ENCODE measurements at places on chromosomes 4 and X.

DNA sequence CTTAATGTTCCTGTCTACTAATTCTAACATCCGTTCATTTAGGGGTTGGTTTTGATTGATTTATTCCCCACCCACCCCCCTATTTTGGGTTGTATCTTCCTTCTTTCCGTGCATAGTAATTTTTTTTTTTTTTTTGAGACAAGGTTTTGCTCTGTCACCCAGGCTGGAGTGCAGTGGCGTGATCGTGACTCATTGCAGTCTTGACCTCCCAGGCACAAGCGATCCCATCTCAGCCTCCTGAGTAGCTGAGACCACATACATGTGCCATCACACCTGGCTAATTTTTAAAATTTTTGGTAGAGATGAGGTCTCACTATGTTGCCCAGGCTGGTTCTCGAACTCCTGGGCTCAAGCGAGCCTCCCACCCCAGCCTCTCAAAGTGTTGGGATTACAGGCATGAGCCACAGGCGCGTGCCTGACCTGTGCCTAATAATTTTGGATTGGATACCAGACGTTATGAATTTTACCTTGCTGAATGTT, 79.9 kb downstream of the ZFX start:
- DNase-seq: no peak

GRCh38 chrX:69314436-69315348, 149.4 kb upstream of the PJA1 start:
- no peak for DNase-seq

GRCh38 chr4:98430708-98431403, 169.7 kb downstream of the RAP1GDS1 start:
- DNase-seq: no peak

DNA sequence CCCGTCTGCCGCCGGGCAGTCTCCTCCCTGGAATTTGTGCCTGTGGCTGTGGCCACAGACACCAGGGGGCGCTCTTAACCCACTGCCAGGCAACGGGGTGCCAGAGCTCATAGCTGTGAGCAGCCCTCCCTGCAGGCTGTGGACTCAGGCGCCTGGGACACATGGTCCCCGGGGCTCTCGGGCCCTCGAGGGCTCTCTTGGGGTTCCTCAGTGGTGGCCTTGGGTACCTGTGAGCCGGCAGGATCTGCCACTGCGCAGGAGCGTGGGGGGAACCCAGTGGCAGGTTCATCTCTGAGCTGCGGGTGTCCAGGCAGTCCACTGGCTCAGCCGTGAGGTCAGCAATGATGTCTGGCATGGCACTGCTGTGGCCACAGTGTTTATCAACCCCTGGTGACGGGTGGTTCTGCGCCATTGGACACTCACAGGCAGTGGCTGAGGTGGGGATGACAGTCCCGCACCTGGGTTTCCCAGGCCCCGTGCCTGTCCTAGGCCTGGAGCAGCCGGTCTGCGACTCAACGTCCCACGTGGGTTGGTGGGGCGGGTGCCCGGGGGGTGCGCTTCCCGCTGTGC, 37.2 kb downstream of the PCGF3 start:
- DNase-seq: no peak

DNA sequence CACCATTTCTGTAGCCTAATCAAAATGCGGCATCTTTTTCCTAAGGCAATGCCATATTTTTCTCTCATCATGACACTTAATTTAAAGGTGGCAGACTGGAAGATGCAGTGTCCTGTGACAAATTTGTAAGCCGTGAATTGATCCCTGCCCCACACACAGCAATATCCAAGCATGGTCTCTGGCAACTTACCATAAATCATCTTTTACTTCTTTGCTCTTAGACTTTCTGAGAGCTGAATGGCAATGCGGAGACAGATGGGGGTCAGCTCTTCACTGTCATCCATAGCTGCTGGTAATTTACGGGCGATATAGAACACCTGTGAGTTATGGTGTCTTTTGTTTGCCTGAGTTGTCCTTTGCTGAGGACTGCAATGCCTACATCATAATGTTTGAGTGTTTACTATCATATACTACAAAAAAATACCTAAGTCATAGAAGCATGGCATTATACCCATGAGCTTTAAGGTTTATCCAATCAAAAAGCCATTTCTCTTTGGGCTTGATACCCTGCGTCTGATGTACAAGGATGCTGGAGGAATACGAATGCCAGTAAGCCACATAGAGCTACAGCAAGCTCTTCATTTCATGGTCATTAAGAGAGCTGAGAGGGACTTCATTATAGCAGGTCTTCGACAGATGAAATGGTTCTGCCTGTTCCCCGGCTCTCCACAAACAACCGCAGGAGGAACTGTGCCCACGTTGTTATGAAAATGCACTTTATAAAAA, 148.1 kb downstream of the TRIML1 start:
- no peak for DNase-seq

DNA sequence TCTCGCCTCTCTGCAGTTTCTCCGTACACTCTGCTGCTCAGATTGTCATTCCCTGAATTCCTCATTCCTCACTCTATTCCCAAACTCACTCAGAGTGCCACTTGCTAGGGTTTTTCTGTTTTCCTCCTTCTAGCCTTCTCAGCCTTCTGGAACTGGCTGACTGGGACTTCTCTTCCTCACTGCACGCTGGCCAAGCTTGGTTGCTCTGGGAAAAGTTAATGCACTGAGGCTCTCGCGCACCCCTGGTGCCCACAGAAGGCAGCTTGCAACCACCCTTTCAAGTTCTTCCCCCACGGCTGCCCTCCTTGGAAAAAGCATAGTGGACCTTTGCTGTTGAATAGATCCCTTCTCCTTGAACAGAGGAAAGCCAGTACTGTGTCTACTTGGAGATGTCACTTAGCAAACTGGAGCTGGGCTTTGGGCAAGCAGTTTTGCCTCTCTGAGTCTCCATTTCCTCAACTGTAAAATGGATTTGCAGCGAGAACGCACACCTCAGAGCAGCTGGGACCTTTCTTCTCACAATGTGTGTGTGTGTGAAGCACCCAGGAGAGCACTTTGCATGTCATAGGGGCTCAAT, 6.0 kb upstream of the CCKAR start:
- DNase-seq: no peak

- no peak for DNase-seq
Measured at GRCh38 chr4:143375326-143376073, 38.8 kb downstream of the GAB1 start.

DNA sequence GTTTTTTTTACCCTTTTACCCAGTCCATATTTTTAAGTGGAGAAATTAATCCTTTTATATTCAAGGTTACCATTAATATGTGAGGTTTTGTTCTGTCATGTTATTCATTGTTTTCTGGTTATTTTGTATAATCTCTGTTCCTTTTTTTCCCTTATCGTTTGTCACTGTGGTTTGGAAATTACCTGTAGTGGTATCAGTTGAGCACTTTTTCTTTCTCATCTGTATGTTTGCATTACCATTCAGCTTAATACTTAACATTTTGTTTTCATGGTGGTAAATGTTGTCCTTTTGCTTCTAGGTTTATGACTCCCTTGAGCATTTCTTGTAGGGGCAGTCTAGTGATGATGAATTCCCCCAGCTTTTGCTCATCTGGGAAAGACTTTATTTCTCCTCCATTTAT, 6.6 kb downstream of the ETDC start:
- no peak for DNase-seq

- DNase-seq: no peak
Measured at GRCh38 chr4:101239665-101240064, 107.7 kb downstream of the PPP3CA start.

DNA sequence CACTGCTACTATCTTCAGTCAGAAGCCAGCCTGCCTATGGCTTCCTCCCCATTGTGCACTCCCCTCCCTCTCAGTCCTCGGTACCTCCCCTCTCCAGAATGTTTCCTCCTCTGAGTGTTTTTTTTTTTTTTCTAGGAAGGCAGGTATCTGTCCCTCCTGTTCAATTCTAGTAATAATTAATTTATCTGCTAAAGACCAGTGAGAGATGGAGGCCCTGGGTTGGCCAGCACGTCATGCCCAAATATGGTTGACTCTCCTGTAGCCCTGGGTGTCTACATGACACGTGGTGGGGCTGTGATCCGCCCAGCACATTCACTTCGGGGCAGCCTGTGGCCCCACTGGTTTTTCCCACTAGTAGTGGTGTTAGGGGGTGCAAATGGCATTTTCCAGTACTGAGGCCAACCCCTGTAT, 1.8 kb downstream of the FLNA start:
- DNase-seq: no peak

DNA sequence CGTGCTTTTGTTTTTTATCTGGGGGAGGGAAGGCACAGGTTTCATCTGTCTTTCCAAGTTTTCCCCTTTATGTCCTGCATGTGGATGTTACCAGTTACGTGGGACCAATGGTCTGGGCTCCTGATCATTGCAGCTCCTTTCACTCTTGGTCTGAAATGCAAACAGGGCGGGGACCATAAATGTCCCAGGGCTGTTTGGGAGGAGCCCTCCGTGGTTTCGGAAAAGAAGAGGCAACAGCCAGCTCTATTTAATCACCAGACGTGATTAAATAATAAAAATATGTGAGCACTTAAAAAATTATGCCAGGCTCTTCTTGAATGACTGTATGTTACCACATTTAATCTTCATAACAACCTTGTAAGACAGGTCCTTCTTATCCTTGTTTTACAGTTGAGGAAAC, 30.8 kb upstream of the C1GALT1C1 start:
- DNase-seq: no peak

- no peak for DNase-seq
Measured at GRCh38 chr4:15262396-15262795, 165.4 kb upstream of the C1QTNF7 start.

GRCh38 chrX:30219372-30219771, 4.0 kb downstream of the MAGEB2 start:
- DNase-seq: no peak

DNA sequence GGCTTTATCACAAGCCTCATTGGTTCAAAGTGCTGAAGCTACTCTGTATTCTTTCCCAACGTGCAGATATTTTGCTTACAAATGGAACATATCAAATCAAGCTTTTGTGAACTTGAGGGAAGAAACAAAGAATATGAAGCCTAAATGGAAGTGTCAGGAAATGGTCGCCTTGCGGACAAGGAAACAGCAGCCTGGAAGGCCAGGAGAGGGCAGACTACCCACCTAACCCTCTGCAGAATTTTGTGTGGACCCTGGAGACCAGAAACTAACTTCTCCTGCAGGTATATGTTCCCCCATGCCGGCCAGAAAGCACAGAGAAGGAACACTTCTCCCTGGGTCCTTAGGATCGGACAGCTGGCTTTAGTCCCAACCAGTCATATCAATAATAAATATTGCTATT, 1425.8 kb downstream of the PCDH7 start:
- DNase-seq: no peak

DNA sequence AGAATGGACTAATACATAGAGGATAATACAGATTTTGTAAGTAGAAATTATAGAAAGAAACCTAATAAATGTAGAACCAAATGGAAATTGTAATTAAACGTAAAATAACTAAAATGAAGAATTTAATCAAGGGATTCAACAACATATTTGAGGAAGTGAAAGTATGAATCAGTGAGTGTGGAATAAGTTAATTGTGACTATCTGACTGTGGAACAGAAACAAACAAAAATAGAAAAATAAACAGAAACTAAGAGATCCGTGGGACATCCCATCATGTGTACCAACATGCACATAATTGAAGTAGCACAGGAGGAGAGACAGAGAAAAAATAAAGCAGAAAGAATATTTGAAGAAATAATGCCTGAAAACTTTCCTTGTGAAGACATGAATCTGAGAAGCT, 208.6 kb upstream of the TACR3 start:
- no peak for DNase-seq

DNA sequence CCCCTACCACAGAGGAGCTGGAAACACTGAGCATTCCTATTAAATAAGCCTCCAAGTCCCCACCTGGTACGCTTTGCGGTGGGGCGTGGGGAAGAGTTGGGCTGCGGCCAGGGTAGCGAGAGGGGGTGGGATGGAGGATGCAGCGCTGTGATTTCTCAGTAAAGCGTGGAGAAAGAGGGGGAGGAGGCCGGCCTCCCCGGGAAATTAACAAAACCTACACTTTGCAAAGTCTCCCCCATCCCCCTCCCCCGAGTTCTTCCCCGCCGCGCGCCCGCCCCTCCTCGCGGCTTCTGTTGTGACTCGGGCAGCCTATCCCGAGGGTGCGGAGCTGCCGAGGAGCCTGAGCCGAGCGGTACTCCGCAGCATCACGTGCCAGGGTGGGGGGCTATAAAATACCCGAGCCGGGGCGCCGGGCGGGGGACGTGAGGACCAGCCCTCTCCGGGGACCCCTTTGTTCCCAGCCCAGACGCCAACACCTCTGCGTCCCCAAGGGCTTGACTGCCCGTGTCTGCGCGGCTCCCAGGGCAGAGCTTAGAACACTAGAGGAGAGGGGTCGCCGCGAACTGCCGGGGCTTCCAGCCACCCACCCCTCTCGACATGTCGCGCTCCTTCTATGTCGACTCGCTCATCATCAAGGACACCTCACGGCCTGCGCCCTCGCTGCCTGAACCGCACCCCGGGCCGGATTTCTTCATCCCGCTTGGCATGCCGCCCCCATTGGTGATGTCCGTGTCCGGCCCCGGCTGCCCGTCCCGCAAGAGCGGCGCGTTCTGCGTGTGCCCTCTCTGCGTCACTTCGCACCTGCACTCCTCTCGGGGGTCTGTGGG, at the start of gene GSX2:
Gene GSX2 (plus strand): TSS at position 416 of the 827 bp plus-strand sequence. CDS start 182 bp downstream, at position 598.
- no peak for DNase-seq

GRCh38 chr4:37803348-37803973, 23.0 kb upstream of the PGM2 start:
- no peak for DNase-seq

- DNase-seq: no peak
Measured at GRCh38 chrX:27600686-27601085, 10.5 kb downstream of the DCAF8L2 start.

GRCh38 chrX:78922754-78923153, 22.4 kb upstream of the P2RY10 start:
- no peak for DNase-seq

DNA sequence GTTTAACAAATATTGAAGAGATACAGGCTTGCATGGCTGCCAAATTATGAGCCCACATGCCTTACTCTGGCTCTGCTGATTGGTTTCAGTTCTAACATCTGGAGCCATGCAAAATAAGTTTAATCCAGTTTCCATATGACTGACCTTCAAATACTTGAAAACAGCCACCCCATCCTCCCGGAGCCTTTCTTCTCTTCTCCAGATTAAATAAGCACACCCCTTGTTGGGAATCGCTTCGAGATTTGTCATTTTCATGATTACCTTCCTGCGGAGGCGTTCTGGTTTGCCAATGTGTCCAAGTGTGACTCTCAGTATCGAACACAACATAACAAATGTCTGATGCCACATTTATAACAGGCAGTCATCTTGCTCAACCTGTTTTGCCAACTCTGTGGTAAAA, 101.6 kb upstream of the JADE1 start:
- DNase-seq: no peak
